Esophagus mucosa (tissue), 1 donor: ENCODE measurements at places on chromosomes 11 and 22. TPM values are rescaled to one million over a fixed set of nuclear protein-coding genes. Genes with fewer than 3 reads are reported as not detected.

The DUSP8 gene
- total RNA-seq = 0.76 TPM

The OR51A4 gene
- not detected for total RNA-seq

The MS4A15 gene
- not detected for total RNA-seq

The FREY1 gene
- 0.56 TPM for total RNA-seq

The DNAJB7 gene
- not detected for total RNA-seq

The GVQW3 gene
- total RNA-seq = 0.36 TPM

The C11orf16 gene
- not detected for total RNA-seq

The UPK3A gene
- total RNA-seq = not detected

The LRRC56 gene
- total RNA-seq = 1.3 TPM

The MAP6 gene
- 0.32 TPM for total RNA-seq

The ALDH3B1 gene
- total RNA-seq = 2.5 TPM

The HEPN1 gene
- not detected for total RNA-seq

The NXPE2 gene
- total RNA-seq = not detected

The OR10G4 gene
- total RNA-seq = not detected

The SCUBE1 gene
- 0.80 TPM for total RNA-seq

The CATSPER1 gene
- not detected for total RNA-seq
